Myocyte (in vitro differentiated cells): ENCODE measurements at places on chromosomes 5 and 9. TPM values are rescaled to one million over a fixed set of nuclear protein-coding genes. Genes with fewer than 3 reads are reported as not detected.

HSPB3 gene
- total RNA-seq, result 270 and 498 TPM in 2 replicates

RNF208 gene
- total RNA-seq, result 0.21 and 0.36 TPM in 2 replicates

SHC3 gene
- 0.05 and 0.16 TPM in 2 replicates for total RNA-seq

ARSI gene
- total RNA-seq, result 1.7 and 2.4 TPM in 2 replicates

DIPK1B gene
- total RNA-seq, result not detected in 2 replicates

LCN9 gene
- total RNA-seq, result not detected in 2 replicates

C9orf50 gene
- not detected in 2 replicates for total RNA-seq

TNC gene
- total RNA-seq, result 2.0 and 6.0 TPM in 2 replicates

PCDHB12 gene
- 5.4 and 7.2 TPM in 2 replicates for total RNA-seq

OR1N2 gene
- not detected in 2 replicates for total RNA-seq

ZBED3 gene
- total RNA-seq, result 0.53 and 0.68 TPM in 2 replicates

UCK1 gene
- 25.9 and 26.5 TPM in 2 replicates for total RNA-seq

ARID3C gene
- total RNA-seq, result 0.16 TPM in 1 of 2 replicates, not detected in the other

TCERG1 gene
- 51.9 and 67.5 TPM in 2 replicates for total RNA-seq

SVEP1 gene
- total RNA-seq, result 3.6 and 5.0 TPM in 2 replicates

SYNPO gene
- 7.8 and 8.1 TPM in 2 replicates for total RNA-seq

DNA sequence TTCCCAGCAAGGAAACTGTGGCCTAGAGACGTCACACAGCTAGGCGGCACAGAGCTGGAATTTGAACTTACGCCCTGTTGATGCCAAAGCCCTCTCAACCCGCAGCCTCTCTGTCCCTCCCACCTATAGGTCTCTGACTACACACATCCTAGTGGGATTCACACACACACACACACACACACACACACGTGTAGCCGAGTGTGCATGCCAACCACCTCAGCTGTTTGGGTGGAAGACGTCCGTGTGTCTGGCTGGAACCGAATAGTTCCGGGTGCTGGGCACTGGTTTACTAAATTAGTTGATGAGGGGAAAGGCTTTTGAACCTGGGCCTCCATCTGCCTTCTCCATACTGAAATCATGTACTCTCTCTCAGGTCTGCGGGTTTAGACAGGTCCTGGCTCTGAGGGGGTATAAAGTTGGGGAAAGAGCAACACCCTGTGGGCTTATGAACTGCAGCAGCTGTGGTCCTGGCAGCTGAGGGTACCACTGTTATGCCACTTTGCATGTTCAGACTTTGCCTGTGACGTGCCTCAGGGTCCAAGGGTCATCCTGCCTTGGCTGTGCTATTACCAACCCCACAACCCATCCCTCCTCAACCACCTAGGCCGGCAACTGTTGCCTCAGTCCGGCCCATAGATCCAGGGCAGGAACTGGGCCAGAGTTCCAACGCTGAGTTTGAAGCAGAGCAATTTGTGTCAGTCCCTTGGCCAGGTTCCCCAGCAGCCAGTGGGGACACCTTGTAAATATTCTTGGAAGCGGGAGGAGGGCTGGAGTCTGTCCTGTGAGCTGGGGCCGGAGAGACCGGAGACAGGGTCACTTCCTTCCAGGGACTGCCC, 50.5 kb downstream of the PSD2 start:
- DNase-seq, result no peak

DNA sequence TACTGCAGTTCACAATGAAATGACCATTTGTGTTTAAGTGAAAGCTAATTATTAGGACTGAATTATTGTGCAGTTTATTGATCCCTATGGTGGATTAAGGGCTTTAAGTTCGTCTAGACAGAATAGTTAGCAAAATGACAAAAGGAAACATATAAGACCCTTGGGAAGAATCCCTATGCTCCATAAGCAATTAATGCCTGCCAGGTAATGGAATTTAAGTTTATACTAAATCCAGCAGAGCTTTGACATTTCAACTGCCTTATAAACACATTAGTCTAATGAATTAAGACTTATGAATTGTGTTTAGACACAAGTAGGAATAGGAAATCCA, 640.0 kb upstream of the ARRDC3 start:
- no peak for DNase-seq

DNA sequence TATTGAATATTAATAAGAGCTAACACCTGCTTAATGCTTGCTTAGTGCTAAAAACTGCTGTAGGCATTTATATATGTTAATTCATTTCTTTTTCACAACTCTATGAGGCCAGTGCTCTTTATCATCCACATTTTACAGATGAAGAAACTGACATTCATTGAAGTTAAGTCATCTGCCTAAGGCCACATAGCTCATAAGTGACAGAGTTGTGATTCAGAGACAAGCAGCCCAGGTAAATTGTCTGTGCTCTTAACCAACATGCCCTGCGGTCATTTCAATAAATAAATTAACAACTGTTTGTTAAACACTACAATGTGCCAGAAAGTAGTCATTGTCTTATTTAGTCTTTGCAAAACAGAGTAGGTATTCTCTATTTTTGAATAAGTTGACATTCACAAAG, 1354.4 kb upstream of the C9orf72 start:
- DNase-seq, result no peak

GRCh38 chr5:22896152-22896551, 43.0 kb upstream of the CDH12 start:
- no peak for DNase-seq

GRCh38 chr9:136283291-136284235, 20.3 kb downstream of the CCDC187 start:
- DNase-seq, result peak; percentile 84

DNA sequence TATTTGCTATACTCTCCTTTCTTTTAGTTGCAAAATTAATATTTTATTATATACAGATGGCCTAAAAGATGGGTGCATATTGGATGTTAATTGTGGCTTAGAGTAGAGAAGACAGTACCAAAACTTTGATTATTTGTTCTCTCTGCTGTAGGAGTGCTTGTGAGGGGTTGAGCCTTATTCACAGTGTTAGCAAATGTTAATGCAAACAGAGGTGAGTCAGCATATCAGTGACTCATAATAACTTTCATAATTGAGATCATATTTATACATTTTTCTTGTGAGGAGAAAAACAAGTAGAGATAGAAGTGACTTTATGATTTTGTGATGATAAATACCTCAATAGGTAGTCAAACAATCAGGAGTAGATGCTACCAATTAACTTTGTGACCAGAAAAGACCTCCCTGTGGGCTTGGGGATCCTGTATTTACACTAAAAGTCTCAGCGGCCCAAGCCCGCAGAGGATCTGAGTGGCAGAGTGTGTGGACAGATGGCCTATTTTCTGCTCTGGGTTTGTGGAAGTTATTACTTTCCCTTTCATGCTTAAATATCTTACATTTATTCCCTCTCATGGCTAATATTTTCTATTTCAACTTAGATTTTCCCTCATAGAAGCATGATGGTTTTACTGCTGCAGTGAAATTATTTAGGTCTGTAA, 226.5 kb downstream of the TAF11L14 start:
- no peak for DNase-seq

- DNase-seq, result peak; percentile 5
Measured at GRCh38 chr9:123615381-123615780, 259.4 kb downstream of the CRB2 start.

GRCh38 chr9:35730486-35730854, 1.5 kb downstream of the TLN1 start:
- no peak for DNase-seq

DNA sequence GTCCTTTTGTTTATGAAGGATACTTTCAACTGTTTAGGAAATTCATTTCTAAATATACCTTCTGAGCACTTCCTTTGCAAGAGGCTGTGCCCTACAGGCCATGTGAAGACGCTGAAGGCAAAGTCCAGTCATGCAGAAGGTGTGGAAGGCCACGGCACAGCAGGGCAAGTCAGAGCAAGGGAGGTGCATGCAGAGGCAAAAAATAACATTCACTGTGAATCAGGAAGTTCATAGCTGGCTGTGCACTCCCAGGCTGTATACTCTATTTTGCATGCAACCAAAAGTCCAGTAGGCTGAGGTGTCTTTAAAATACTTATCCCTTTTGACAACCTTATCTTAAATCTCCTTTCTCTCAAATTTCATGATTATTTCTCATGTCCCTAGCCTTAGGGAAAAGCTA, 50.3 kb downstream of the GNAQ start:
- peak; percentile 19 for DNase-seq

DNA sequence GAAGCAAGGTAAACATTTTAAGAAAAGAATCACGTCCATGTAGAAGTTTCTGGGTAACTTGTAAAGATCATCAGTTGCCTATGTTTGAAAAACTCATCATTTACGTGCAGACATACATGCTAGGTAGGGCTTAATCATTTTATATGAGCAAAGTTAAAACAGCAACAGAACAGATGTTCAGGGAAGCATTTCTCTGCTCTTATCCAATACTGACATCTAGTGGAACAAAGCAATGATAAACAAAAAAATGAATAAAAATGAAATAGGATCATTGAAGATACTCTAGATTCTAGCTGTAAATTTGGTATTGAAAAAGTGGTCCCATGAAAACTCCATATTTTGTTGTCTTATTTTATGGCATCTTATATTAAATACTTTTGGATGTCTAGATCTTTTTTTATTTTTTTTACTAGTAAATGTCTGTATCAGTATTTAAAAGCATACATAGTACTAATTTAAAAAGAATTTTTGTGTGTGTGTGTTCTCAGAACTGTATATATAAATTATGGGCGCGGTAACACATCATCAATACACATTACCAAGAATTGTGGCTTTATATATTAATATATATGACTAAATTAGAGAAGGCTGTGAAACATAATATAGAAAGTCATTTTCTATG, 1050.2 kb downstream of the CDH12 start:
- DNase-seq, result peak; percentile 19

- DNase-seq, result no peak
Measured at GRCh38 chr5:43702293-43702692, 99.3 kb downstream of the NNT start.

DNA sequence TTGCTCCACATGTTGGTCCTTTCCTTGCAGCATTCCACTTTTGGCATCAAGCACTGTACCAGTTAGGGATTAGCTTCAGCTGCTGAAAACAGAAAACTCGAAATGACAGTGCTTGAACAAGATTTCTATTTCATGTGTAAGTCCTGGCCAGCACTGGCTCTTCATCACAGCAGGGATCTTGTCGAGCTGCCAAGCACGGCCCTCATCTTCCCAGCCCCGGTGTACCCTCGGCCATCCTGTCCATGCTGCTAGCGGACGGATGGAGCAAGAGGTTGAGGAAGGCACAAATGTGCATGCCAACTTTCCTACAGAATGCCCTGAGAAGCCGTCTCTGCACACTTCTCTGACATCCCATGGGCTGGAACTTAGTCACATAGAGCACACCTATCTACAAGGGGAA, 130.6 kb downstream of the TENT4A start:
- no peak for DNase-seq

GRCh38 chr9:69757996-69758675, 1.7 kb downstream of the PTAR1 start:
- no peak for DNase-seq

- peak; percentile 69 for DNase-seq
Measured at GRCh38 chr5:107425541-107426031, 245.2 kb downstream of the EFNA5 start.

DNA sequence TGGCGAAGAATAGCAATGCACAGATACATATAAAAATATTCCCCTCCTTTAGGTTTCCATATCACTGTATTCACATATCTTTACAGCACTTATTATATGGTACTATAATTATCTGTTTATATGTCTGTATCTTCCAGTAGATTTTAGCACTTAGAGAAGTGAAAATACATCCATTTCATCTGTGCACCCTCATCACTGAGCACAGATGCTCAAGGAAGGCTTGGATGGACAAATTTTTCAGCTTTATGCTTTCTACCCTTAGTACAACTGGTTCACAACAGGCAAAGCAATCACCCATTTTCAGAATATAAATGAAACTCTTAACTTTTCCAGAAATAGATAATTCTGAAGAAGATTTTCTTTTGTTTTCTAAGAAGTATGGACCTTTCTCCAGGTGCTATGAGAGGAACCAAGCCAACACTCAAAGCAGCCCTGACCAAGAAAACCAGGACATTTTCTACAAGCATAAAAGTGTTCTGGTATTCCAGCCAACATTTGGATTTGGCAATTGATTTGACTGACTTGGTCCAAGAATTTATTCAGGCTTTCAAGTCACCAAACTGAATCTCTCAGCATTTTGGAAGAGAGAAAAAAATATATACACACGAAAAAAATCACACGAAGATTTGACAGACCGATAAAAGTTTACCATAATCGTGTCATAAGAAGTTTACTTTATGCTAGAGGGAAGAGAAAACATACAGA, 170.2 kb upstream of the CD180 start:
- DNase-seq, result no peak

- DNase-seq, result no peak
Measured at GRCh38 chr9:129400971-129401622, 219.8 kb downstream of the C9orf50 start.

- DNase-seq, result no peak
Measured at GRCh38 chr5:1558944-1559343, 35.2 kb upstream of the LPCAT1 start.

DNA sequence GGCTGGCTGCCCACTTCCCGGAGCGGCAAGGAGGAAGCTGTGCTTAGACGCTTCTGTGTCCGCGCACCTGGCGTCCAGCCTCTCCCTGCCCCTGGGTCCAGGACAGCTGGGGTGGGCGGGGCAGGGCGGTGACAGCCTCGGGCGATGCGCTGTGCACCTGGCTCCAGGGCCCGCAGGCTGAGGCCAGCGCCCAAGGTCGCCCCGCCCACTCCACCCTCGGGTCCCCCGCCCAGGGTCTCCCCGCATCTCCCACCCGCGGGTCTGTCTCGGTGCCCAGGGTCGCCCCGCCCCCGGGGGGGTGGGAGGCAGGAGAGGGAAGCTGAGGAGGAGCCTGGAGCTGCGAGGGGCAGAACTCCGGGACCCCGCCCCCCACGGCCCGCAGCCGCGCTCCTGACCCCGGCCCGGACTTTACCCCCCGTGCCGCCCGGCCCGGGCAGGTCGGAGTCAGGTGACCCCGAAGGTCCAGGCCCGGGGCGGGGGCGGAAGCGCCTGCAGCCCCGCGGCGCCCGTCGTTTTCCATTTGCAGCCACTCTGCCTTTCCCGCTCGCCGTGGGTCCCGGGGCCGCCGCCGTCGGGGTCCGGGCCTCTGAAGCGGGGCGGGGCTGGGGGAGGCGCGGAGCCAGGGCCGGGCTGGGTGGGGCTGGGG, at the start of gene ENTPD8:
ENTPD8 (minus strand) TSS at position 69 of the 646 bp plus-strand sequence. CDS start 3,072 bp downstream, outside the sequence.
- peak; percentile 61 for DNase-seq

DNA sequence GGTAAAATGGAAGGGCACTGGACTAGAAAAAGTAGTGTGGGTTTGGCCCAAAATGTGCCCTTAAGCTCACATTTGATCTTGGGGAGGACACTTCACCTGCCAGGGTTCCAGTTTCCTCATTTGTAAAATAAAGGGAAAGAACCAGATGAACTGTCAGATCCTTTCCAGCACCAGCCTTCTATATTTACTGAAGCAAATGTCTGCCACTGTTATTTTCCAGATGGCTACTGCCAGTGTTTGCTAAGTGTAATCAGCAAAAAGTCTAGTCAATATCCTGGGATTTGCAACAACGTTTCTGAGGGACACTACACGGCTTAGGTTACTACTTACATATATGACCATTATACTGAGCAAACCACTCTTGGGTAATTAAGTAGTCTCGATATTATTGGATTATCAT, 340.3 kb downstream of the KCNN2 start:
- no peak for DNase-seq

- DNase-seq, result no peak
Measured at GRCh38 chr5:139898981-139899380, 103.4 kb downstream of the PSD2 start.

- no peak for DNase-seq
Measured at GRCh38 chr9:621201-621855, 220.2 kb upstream of the DMRT1 start.
